ENCODE measurements at places on chromosomes 5 and 9. TPM values are rescaled to one million over a fixed set of nuclear protein-coding genes. Genes with fewer than 3 reads are reported as not detected.

GRCh38 chr5:65072850-65073249 is 304.1 kb downstream of the CWC27 start:
- no peak for DNase-seq
- H3K4me3 ChIP-seq = no peak overlapping the region
- H3K27ac ChIP-seq = no peak overlapping the region
- no peaks in the 10 kb centered on the region for H3K27me3 ChIP-seq
- H3K4me1 ChIP-seq = peaks cover 18% of the 10 kb centered on the region
- H3K36me3 ChIP-seq = no peaks in the 10 kb centered on the region

GRCh38 chr9:75798505-75798904 is 92.0 kb upstream of the PCSK5 start:
- H3K36me3 ChIP-seq = no peaks in the 10 kb centered on the region
- peaks cover 9% of the 10 kb centered on the region for H3K4me1 ChIP-seq
- H3K4me3 ChIP-seq = no peak overlapping the region
- no peaks in the 10 kb centered on the region for H3K27me3 ChIP-seq
- no peak overlapping the region for H3K27ac ChIP-seq

DNA sequence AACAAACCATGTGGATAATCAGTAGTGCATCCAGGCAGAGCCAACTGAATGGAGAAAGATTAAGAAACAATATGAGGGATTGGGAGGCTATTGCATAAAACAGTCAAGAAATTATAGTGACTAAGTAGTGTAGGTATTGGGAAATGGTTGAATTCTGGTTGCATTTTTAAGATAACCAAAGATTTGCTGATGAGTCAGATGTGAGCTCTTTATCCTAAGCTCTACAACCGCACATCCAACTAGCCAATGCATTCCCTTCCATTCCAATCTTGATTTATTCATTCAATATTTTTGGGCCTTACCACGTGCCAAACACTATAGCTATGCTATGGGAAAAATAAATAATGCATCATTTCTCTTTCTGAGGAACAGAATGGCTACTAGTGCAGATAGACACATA is 524.5 kb upstream of the RGMB start:
- DNase-seq = no peak
- H3K27me3 ChIP-seq = no peaks in the 10 kb centered on the region
- H3K4me3 ChIP-seq = no peak overlapping the region
- no peak overlapping the region for H3K27ac ChIP-seq

DNA sequence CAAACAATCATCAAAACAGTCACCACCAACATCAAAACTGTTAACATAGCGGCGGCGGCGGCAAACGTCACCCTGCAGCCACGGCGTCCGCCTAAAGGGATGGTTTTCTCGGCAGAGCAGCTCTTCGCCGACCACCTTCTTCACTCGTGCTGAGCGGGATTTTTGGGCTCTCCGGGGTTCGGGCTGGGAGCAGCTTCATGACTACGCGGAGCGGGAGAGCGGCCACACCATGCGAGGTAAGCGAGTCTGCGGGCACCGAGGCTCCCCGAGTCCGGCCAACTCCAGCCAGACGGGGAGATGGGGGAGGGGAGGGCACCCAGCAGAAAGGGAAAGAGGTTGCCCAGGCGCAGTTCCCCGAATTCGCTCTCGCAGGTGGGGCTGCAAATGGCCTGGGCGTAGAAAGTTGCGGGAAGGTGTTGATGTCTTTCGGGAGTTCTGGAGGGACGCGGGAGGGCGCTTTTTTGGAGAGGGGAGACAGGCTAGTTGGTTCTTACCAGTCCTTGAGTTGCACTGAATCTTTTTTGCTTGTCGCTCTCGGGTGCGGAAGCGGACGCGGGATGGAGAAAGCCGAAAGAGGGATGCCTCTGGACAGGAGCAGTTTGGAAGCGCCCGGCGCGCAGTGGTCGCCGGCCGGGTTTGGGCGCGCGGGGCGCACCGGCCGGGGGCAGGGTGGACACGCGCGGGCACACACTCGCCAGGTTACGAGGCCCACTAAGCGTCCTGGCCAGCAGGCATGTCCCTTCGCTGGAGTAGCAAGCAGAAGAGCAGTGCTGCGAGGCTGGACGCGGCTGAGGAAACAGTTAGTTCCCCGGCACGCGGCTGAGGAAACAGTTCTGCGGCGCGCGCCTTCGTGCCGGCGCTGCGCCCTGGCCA is 849 bp downstream of the RORB start:
- peaks cover 57% of the 10 kb centered on the region for H3K27me3 ChIP-seq
- H3K4me1 ChIP-seq = peaks cover 45% of the 10 kb centered on the region
- peak; percentile 72 for DNase-seq
- no peak overlapping the region for H3K27ac ChIP-seq
- H3K4me3 ChIP-seq = peak overlapping the region; percentile 79

DNA sequence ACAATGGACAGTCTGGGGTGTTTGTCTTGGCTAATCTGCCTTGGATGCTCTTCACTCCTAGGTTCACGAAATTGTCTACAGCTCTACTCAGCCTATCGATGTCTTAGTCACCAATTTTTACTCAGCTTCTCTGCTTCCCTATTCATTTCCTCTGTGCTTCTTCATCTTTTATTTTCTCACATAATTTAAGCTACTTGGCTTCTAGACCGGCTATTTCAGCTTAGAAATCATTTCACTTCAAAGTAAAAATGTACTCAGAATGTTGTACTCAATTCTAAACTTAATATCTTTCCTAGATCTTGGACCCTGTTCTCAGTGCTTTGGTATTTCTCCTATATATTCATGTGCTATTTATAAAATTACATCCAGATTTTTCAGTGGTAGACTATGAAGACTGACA is 430.0 kb upstream of the FTMT start:
- no peak overlapping the region for H3K4me3 ChIP-seq
- H3K36me3 ChIP-seq = no peaks in the 10 kb centered on the region
- no peaks in the 10 kb centered on the region for H3K27me3 ChIP-seq
- DNase-seq = no peak

- no peaks in the 10 kb centered on the region for H3K27me3 ChIP-seq
- no peak overlapping the region for H3K4me3 ChIP-seq
- no peaks in the 10 kb centered on the region for H3K4me1 ChIP-seq
- H3K27ac ChIP-seq = no peak overlapping the region
- no peaks in the 10 kb centered on the region for H3K36me3 ChIP-seq
Observed at GRCh38 chr5:144187699-144188294, 17.1 kb downstream of the KCTD16 start.

DNA sequence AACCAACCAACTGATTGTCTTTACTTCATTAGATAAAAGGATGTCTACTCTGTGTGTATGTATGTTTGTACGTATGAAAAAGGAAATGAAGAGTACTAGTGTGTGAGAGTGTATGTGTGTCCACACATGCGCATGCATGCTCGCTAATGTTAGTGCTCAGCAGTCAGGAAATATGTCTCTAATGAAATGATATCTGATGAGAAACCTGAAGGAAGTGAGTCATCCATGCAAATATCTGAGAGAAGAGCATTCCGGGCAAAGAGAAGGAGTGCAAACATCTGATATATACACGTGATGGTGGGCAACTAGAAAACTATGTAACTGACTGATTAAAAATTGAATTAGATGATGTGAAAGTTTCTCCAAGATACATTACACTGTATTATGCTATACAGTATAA is 29.6 kb upstream of the UGCG start:
- no peak overlapping the region for H3K4me3 ChIP-seq
- H3K27me3 ChIP-seq = no peaks in the 10 kb centered on the region
- no peak overlapping the region for H3K27ac ChIP-seq
- peaks cover 6% of the 10 kb centered on the region for H3K4me1 ChIP-seq

GRCh38 chr5:28310696-28311095 is 1272.3 kb upstream of the CDH9 start:
- no peaks in the 10 kb centered on the region for H3K27me3 ChIP-seq
- H3K4me1 ChIP-seq = no peaks in the 10 kb centered on the region
- H3K36me3 ChIP-seq = no peaks in the 10 kb centered on the region
- H3K4me3 ChIP-seq = no peak overlapping the region

PAPPA gene
- polyA plus RNA-seq = 0.66 TPM

GRCh38 chr5:149887622-149888183 is 56.9 kb downstream of the PDE6A start:
- no peak overlapping the region for H3K27ac ChIP-seq
- no peaks in the 10 kb centered on the region for H3K36me3 ChIP-seq
- H3K4me1 ChIP-seq = no peaks in the 10 kb centered on the region
- no peak for DNase-seq
- H3K27me3 ChIP-seq = no peaks in the 10 kb centered on the region

GRCh38 chr5:167726642-167727041 is 564.8 kb upstream of the WWC1 start:
- peaks cover 43% of the 10 kb centered on the region for H3K4me1 ChIP-seq
- no peaks in the 10 kb centered on the region for H3K36me3 ChIP-seq
- H3K4me3 ChIP-seq = no peak overlapping the region
- peak overlapping the region; percentile 76 for H3K27ac ChIP-seq

DNA sequence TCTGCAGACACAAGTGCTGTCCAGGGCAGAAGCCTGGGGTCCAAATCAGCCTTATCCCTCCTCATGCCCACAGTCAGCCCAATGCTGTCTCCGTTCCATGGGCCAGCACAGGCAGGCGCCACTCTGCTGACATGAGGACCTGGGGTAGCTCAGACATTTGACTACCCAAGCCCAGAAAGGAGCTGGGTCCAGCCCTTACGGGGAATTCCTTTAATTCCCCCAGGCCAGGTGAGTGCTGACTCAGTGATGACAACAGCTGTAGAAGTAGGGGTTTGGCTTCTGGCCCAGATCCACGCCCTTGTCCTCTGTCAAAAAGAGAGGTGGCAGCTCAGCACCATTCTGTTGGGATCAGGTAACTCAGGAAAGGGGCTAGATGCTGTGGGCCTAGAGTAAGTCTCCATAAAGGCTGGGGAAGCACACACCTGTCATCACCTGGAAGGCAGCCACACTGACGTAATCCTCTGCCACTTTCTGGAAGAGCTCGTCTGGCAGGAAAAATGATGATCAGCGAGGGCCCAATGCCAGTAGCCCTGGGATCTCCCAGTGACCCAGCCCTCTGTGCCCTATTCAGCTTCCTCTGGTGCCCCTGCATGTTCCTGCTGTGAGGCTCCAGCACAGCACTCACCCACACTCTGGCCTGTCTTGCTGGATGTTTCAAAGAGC is 1.9 kb downstream of the RAB24 start:
- peak overlapping the region; percentile 99 for H3K4me3 ChIP-seq
- H3K27me3 ChIP-seq = no peaks in the 10 kb centered on the region
- H3K27ac ChIP-seq = peak overlapping the region; percentile 72

DNA sequence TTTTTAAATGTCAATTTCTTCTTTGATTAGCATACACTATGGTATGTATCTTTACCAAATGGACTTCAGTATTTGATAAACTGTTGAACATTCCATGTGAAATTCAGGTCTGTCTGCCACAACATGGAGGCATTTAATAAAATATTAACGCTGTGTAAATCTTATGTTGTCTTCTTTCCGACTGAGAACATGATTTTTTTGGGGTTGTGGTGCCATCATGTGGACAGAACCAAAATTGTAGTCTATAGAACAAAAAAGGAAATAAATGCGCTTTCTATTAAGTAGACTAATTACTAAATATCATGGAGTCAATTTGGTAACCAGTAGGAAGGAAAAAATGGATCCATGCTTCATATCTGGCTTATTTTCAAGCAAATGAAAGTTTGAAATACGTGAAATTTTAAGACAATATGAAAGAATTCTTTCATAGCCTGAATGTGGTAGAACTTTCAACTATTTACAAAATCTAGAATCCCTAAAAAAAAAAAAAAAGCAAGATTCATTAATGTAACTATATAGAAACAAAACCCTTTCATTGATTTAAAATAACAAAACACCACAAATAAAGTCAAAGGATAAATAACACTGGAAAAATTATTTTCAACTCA is 2.8 kb upstream of the PLK2 start:
- no peak overlapping the region for H3K4me3 ChIP-seq
- H3K27me3 ChIP-seq = peaks cover 8% of the 10 kb centered on the region
- peak; percentile 60 for DNase-seq

- H3K4me1 ChIP-seq = peaks cover 5% of the 10 kb centered on the region
- no peak overlapping the region for H3K4me3 ChIP-seq
- H3K27ac ChIP-seq = no peak overlapping the region
- DNase-seq = no peak
- no peaks in the 10 kb centered on the region for H3K27me3 ChIP-seq
Observed at GRCh38 chr5:172607213-172607793, 33.8 kb upstream of the NEURL1B start.

DNA sequence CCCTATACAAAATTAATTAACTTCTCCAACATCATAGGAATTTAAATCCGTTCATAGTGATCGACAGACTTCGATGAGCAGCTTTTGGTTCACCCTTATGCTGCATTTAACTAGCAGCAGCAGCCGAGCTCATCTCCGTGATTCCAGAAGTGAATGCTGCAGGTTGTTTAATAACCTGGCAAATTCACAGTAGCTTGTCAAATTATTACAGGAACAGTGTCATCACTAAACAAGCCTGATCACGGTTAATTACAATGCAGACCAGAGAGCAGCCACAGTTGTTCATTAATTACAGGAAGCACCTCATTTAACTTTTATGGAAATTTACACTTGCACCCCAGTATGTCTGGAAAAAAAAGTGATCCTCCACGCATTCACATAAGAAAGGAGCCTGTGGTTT is 188.2 kb downstream of the BNC2 start:
- H3K27ac ChIP-seq = no peak overlapping the region
- peaks cover 22% of the 10 kb centered on the region for H3K4me1 ChIP-seq
- no peak overlapping the region for H3K4me3 ChIP-seq
- no peak for DNase-seq
- no peaks in the 10 kb centered on the region for H3K27me3 ChIP-seq
- H3K36me3 ChIP-seq = no peaks in the 10 kb centered on the region

DNA sequence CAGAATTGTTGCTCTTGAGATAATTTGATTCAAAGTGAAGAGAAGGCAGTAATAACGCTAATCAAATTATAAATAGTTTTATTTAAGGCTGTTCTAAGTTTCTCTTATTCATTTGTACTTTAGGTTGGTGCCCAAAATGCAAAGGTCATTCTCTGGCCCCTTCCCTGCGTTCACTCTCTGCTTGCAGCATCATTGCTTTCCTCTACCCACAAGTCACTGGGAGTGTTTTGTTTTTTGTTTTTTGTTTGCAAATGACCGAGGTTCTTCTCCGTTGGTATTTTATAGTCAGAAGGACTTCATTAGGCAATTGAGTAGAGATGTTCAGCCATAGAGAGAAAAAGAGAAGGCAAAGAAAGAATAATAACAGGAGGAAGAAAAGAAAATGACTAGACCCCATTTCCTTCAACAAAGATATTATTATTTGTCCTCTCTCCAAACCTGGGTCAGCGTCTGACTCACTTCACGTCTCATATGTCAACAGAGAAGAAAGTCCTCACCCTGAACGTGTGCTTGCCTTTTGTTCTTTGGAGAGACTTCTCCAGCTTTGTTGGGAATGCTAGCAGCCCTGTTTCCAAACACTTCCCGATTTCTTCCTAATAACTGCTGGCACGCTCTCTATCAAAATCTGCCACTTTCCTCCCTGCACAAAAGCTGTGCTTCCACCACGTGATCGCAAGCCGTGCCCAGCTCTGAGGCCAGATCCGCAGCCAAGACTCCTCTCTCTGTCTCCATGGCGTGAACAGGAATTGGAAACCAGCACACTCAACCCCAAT is 119.8 kb downstream of the EBF1 start:
- no peaks in the 10 kb centered on the region for H3K27me3 ChIP-seq
- peak overlapping the region; percentile 37 for H3K4me3 ChIP-seq
- no peak overlapping the region for H3K27ac ChIP-seq
- peak; percentile 22 for DNase-seq
- no peaks in the 10 kb centered on the region for H3K36me3 ChIP-seq
- H3K4me1 ChIP-seq = peaks cover 14% of the 10 kb centered on the region
